H1 (cell line): ENCODE measurements at places on chromosomes 11 and 22.

DNA sequence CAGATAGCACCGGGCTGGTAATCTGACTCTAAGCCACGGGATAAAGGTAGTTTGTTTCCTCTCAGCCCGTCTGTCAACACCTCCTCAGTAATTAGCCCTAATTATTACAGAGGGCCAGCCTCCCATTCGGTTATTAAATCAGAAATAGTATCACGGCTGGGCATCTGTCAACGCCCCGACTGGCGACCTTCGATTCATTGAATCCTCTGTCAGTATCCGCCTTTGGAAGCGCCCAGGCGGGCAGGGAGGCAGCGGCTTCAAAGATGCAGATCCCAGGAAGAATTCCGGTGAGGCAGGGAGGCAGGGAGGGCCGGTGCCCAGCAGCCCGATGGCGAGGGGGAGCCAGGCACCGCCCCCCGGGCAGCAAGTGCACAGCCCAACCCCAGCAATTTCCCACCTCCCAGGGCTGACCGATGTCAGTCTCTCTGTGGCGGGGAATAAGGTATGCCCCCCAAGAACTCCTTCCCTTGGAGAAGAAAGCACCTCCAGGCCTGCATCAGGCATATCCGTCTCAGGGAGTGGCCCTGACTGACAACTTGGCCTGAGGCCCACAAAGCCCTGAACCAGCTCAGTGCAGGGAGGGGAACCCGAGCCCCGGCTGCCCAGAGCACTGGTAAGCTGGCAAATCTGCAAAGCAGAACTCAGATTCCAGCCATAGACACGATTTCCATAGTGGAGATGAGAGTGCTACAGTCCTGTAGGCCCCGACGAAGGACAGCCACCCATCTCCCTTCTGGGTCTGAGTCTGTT, 11.4 kb downstream of the GNB1L start:
- H3K4me1 ChIP-seq, result no peaks in the 10 kb centered on the region; the same call in 1 of the 2 replicates
- H3K36me3 ChIP-seq, result no peaks in the 10 kb centered on the region
- DNase-seq, result no peak
- no peaks in the 10 kb centered on the region for H3K27me3 ChIP-seq
- H3K4me3 ChIP-seq, result no peak overlapping the region
- H3K27ac ChIP-seq, result no peak overlapping the region

GRCh38 chr11:117022526-117022925, 75.7 kb downstream of the SIK3 start:
- H3K4me3 ChIP-seq, result no peak overlapping the region
- H3K36me3 ChIP-seq, result no peaks in the 10 kb centered on the region
- no peak for DNase-seq
- H3K27ac ChIP-seq, result no peak overlapping the region
- no peaks in the 10 kb centered on the region for H3K27me3 ChIP-seq

DNA sequence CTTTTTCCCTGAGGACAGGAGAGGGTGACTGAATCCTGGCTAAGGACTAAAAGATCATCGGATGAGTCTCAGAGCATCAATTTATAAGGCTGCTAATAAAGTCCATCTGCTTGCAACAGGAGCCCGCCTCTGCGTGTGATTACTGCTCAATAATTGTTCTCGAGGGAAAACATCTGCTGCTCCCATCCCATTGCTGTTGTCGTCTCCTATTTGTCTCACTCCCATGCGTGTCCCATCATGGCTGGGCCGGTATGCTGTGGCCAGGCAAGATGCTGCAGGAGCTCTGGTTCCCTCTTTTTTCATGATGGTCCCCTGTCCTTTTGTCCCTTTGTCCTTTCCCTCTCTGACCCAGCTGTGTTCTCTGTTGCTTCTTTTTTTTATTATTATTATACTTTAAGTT, 121.2 kb downstream of the SPATA19 start:
- no peak for DNase-seq
- H3K4me1 ChIP-seq, result no peaks in the 10 kb centered on the region
- no peaks in the 10 kb centered on the region for H3K36me3 ChIP-seq
- H3K4me3 ChIP-seq, result no peak overlapping the region
- no peak overlapping the region for H3K27ac ChIP-seq

DNA sequence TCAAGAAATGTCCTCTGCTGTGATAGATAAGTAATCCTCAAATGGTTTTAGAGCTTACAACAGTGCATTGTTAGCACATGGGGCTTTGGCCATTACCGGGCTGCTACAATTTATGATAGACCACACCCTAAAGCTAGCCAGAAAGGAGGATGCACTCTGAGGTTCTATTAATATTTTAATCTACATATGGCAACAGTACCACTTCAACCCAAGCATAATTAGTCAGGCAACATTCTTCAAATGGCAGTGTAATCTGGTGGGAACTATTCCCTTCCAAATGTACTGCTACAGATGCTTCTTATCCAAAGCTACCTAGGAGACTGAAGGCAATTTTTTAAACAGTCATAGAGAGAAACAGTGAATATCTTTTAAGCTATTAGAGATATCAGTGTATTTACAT, 697.6 kb downstream of the KCNA4 start:
- no peak for DNase-seq
- no peaks in the 10 kb centered on the region for H3K4me1 ChIP-seq
- H3K27me3 ChIP-seq, result no peaks in the 10 kb centered on the region
- no peaks in the 10 kb centered on the region for H3K36me3 ChIP-seq
- H3K4me3 ChIP-seq, result no peak overlapping the region

DNA sequence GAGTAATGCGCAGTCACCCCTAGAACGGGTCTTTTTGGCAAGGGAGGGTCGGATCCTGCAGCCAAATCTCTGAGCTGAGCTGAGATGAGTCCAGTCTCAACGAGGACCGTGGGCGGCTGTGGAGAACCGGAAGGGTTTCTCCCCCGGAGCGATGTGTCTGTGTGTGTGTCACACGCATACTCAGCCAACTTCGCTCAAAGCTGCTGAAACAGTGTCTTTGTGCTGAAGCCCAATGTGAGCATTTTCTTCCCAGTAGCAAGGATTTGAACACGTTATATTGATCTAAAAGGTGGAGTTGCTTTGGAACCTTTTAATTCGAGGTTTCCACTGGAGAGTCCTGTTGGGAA, 1.4 kb upstream of the CELSR1 start:
- H3K27me3 ChIP-seq, result peaks cover 36% of the 10 kb centered on the region
- no peak overlapping the region for H3K27ac ChIP-seq
- no peaks in the 10 kb centered on the region; the same call in 1 of the 2 replicates for H3K36me3 ChIP-seq
- H3K4me1 ChIP-seq, result peaks cover 12% of the 10 kb centered on the region
